Stimulated activated CD4-positive, alpha-beta T cell treated with anti-CD3 and anti-CD28 coated beads, Interleukin-1b, Interleukin-23, amount 100 ng/mL, for 1 hour (primary cell): ENCODE measurements at places on chromosomes 1 and 21.

GRCh38 chr1:98538106-98538505 is 123.4 kb upstream of the SNX7 start:
- no peak for DNase-seq

DNA sequence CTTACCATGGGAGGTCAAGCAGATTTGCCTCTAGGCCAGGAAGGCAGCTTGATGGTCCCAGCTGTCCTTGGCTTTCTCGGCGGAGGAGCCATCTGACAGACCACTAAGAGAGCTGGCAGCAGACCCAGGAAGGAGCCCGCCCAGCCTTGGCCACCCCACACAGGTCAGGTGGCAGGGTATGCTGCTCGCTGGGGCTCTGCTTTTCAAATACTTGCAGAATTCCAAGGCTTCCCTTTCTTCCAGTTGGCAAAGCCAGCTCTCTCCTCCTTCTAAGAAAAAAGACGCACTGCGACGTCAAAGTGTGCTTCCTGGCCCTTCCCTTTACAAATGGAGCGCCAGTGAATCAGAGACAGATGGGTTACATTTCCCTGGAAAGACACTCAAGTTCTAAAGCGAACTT is 229.4 kb downstream of the CACNA1E start:
- DNase-seq: no peak

GRCh38 chr1:21311016-21311415 is 20.8 kb upstream of the ECE1 start:
- no peak for DNase-seq

DNA sequence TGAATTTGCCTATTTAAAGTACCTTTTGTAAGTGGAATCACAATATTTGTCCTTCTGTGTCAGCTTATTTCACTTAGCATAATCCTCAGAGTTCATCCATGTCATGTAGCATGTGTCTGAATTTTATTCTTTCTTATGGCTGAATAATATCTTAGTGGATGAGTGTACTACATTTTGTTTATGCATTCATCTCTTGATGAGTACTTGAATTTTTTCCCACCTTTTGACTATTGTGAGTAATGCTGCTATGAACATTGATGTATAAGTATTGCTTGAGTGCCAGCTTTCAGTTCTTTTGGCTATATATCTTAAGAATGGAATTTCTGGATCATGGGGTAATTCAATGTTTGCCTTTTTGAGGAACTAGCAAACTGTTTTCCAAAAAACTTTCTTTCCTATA is 84.2 kb downstream of the TGFB2 start:
- DNase-seq: no peak

DNA sequence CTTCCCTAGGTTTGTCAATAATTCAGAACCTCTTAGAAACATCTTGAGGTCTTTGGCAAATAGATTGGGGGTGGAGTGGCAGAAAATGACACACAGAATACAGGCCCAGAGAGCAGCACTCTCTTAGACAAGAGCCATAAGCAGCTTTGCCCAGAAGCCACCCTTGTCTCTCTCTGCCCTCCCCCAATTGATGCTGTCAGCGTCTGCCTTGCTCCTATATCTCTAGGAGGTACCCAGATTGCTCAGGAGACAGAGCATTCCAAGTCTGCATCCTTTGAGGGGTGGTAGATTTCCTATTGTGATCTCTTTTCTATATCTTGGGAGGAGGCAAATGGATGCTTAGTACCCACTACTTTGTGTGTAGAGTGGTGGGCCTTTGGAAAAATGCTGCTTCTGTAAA is 1.8 kb downstream of the RGL1 start:
- no peak for DNase-seq

DNA sequence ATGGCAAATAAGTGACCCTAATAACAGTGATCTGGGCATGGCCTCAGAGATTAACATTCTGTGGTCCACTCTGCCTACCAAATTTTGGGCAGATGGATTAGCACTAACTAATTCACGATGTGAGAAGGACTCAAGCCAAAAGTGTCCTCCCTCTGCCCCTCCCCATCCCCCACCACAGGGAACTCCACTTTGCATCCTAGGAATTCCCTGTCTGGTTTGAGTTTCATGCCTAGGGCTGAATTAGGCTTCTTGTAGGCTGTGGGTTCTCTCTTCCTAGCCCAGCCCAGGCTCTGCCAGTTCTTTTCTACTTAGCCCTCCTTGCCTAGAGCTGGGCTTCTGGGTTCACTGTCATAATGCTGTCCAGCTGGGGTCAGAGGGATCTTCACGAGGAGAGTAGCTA is 64.1 kb downstream of the ATP2B4 start:
- DNase-seq: no peak

DNA sequence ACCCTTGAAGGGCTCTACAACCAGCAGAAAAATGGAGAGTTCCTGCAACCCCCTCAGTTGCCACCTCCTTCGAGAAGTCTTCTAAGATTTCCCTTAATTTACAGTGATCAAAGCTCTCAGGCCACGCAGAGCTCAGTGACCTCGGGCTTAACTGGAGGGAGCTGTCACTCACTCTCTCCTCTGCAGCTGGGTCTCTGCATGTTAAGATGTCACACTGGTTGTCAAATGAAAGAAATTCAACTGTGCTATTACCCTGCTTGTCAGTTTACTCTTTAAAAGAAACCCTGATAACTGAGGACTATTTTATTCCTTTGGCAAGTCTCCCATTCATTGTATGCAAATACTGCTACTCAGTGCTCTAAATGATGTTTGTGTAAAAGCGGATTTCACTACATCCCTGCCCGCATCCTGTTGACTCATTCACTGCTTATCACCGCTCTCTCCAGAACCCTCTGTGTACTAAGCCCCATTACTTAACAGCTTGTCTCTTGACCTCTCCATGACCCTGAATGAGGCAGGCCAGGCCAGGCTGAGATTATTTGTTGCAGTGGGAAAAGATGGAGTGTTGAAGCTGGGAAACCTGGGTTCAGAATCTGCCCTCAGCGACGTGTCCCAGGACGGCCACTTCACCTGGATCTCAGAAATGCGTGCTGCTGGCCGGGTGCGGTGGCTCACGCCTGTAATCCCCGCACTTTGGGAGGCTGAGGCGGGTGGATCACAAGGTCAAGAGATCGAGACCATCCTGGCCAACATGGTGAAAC is 13.7 kb downstream of the DHRS3 start:
- no peak for DNase-seq

DNA sequence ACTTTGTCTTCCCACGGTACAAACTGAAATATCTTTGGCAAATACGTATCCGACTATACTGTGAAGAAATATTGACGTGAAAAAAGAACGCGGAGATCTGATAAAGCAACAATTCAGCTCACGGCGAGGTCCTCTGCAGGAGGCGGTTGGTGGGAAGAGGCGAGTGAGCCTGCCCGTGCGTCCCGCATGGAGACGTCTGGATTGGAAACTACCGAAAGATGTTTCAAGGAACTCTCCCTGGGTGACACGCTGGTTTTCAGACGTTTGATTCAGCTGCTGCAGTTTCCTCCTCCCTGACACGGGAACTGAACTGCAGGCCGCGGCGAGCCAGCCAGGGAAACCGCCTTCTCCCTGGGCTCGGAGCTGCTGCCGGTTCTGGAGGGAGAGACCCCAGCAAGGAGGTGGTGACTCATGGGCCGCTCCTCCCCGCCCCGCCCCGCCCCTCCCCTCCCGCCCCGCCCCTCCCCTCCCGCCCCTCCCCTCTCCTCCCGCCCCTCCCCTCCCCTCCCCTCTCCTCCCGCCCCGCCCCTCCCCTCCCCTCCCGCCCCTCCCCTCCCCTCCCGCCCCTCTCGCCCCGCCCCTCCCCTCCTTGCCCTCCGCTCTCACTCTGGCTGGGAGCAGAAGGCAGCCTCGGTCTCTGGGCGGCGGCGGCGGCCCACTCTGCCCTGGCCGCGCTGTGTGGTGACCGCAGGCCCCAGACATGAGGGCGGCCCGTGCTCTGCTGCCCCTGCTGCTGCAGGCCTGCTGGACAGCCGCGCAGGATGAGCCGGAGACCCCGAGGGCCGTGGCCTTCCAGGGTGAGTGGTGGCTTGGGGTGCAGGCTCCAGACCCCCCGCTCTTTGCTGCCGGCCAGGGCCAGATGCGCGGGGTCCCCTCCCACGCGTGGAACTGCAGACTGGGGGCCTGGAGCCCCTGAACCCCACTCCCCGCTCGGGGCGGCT is at the start of gene COL6A1:
Gene COL6A1, plus strand, starts transcription at position 620 of the 941 bp plus-strand sequence. Its CDS starts 81 bp downstream, at position 701.
- no peak for DNase-seq

GRCh38 chr1:12143631-12144155 is 23.1 kb upstream of the TNFRSF1B start:
- DNase-seq: no peak

DNA sequence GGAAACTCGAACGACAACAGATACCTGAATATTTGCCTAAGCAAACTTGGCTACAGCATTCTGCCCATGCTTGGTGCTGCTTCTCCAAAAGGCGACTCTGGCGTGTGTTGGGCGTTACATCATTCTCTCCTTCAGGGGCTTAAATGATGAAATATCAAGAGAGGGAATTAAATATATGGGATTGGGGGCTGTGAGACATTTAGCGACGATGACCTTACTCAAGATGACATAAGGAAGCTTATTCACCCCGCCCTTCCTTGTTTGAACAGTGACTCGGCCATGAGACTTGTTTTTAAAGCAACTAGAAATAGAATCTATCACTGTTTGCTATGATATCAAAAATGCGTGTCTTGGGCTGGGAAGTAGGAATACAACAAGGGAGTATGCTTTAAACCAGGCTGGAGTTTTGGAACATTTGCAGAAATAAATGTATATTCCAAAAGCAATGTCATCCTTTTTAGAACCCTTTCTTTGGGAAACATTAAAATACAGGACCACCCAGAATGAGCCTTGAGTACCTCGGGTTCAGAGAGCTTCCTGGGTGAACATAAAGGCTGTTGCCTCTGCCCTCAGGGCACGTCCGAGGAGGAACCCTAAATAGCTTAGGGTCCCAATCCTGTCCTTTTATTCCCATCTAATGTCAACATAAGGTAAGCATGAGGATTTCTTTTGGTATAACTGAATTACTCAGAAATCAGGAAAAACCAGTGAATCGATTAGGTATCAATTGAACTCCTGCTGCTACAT is 123.3 kb upstream of the SLC45A1 start:
- no peak for DNase-seq

DNA sequence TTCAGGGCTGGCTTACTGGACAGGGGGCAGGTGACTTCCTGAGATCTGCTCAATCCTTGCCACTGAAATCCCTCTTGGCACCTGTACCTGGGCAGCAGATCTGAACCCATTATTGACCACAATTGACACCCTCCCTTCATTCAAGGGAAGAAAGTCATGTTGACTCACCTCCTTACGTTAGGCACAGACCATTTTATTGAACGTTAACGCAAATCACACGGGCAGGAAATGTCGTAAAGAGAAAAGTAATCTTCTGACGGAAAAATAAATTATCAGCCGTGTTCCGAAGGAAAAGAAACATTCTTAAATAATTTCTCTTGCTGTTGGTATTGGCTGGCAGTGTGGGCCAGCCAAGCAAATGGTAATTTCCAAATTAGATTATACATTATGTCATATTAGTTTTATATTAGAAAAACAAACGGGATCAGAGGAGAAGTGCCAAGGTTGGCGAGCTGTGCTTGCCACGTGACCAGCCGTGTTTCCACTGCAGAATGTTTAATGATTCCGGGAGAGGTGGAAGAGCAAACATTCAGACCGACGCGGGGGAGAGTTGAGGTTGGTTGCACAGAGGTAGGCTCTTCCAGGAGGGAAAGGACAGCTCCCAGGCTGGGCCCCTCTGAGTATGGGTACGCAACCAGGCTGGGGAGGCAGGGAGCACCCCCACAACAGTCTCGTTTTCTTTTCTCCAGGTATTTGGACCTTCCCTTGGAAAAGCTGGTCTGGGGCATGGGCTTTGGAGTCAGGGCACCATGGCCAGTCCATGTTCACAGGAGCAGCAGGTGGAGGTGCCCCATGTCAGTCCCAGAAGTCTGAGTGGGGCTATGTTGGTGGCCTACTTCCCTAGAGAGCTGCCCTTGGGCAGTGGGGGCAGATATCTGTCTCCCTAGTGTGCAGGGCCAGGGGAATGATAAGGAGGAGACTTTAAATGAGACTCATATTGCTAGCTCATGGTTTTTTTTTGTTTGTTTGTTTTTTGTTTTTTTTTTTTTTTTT is 121.1 kb downstream of the FOXD2 start:
- no peak for DNase-seq

GRCh38 chr1:158022554-158023312 is 29.3 kb downstream of the KIRREL1 start:
- no peak for DNase-seq

GRCh38 chr1:61910035-61910434 is 167.8 kb downstream of the PATJ start:
- DNase-seq: no peak

GRCh38 chr21:45138199-45139002 is 64.0 kb downstream of the ADARB1 start:
- DNase-seq: peak; percentile 31
